ENCODE measurements at places on chromosomes 13 and 19.

GRCh38 chr19:46180701-46181387 lies 32.8 kb downstream of the IGFL2 start:
- DNase-seq, result no peak

DNA sequence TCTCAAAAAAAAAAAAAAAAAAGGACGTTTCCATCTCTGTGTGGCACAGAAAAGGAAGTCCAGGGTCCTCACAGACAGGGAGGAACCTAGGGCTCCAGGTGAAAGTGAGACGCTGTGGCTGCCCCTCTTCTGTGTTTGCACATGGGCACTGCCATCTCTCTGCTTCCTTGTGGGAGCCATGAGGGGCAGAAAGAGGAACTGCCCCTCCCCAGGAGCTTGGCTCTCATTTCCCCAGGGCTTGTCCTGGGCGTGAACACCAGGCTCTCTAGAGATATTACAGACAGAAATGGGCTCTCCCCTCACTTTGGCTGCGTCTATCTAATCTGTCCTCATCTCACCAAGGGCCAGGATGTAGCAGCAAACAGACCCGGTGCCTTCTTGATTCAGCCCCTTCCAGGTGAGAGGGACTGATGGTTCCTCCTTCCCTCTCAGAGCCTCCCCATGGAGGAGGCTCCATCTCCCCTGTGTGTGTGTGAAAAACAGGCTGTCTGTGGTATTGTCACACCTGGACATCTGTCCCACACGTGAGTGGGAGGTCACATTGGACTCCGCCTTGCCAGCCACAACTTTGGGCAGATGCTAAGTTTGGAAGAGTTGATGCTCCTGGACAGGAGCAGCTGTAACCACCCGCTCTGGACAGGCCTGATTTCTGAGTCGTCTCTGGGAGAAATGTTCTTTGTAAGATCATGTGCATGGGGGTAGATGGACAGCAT lies 840 bp upstream of the LILRA4 start:
- no peak for DNase-seq

GRCh38 chr13:76680112-76680511 lies 206.1 kb downstream of the KCTD12 start:
- DNase-seq, result no peak

- peak; percentile 32 for DNase-seq
Measured at GRCh38 chr19:57708641-57709361, at the start of gene ZNF154. ZNF154 (minus strand) TSS chr19:57709204; CDS start chr19:57708971, 233 bp downstream.

DNA sequence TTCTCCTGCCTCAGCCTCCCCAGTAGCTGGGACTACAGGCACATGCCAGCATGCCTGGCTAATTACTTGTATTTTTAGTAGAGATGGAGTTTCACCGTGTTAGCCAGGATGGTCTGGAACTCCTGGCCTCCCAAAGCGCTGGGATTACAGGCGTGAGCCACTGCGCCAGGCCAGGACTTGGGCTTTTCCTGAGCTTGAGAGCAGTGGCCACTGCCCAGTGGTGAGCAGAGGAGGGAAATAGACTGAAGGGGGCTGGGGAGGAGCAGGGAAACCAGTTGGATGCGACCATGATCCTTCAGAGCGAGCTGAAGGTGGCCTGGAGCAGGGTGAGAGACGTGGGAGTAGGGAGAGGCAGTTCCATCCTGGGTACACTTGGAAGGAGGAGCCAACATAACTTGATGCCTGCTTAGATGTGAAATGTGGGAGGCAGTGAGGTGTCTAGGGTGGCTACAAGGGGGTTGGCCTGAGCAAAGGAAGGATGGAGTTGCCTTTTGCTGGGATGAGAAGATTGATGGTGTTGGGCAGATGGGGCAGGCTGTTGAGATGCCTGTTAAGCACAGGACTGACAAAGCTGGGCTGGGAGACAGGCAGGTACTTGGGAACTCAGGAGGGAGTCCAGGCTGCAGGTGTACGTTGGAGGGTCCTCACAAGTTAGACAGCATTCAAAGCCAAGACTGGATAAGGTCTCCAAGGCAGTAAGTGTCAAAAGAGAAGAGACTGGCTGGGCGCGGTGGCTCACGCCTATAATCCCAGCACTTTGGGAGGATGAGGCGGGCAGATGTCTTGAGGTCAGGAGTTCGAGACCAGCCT lies 31.8 kb downstream of the KCTD15 start:
- no peak for DNase-seq

DNA sequence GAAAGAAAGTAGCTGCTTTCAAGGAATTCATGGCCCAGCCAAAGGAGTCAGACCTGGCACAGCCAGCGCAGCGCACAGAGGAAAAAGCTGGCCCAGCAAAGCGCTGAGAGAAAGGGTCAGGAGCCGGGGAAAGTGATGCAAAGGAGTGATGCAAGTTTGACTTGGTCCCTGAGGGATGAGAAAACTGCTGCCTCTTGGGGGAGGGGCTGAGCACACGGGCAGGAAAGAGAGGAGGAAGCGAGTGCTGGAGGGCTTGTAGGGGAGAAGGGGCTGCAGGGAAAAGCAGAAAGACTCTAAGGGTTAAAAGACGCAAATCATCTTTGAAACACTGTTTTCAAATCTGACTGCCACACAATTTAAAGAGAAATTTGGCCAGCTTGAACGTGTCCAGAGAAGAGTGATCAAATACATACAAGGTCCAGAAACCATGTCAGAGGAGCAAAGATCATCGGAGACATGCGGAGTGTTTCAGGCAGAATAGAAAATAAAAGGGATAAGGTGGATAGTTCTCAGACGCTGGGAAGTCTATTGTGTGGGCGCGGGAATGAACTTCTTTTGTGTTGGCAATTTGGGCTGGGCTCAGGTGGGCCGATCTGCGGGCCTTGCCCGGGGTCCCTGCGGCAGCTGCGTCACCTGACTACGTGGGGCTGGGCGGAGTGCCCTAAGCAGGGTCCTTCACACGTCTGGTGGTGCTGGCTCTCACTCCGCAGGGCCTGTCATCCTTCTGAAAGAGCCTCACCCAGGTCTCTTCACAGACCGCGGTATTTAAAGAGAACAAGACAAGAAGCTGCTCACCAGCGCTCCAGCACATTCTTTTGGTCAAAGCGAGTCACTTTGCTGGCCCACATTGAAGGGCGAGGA lies 18.1 kb downstream of the N4BP2L1 start:
- DNase-seq, result no peak

DNA sequence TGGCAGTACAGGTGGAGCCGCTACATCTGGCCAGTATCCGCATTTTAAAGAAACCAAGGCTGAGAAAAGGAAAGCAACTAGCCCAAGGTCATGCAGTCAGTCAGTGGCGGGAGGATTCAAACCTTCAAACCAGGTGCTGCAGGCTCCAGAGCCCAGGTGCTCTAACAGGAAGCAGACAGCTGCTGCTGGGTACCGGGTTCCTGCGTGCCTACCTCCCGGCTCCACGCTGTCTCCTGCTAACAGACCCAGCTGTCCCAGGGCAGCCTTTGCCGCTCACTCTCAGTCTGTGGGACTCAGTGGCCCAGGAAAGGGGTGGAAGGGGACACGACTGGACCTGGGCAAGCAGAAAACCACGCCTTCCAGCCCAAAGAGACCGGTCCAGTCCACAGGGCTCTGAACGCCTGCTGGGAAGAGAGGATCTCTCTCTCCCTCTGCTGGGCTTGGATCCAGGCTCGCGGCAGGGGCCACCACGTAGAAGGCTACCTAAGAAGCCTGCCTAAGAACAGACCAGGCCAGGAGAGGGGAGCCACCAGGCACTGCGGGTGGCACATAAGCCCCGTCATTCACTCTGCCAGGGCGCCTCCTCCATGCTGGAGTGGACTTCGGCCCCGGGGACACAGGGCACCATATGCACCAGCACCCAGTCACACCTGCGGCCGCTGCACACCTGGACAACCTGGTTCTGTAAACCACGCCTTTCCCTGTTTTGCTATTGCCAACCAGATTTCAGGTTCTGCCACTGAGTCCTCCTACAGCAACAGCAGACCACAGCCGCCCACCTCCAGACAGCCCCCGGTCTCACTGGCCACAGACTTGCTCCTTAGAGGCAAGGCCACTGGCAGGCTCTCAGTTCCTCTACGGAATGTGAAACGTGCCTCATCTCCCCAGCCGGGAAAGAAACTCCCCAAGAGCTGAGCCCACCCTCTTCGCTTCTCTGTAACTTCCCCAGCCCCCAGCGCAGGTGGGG lies 4.6 kb downstream of the DAPK3 start:
- no peak for DNase-seq

- no peak for DNase-seq
Measured at GRCh38 chr19:3225677-3226093, 1.2 kb downstream of the CELF5 start.

DNA sequence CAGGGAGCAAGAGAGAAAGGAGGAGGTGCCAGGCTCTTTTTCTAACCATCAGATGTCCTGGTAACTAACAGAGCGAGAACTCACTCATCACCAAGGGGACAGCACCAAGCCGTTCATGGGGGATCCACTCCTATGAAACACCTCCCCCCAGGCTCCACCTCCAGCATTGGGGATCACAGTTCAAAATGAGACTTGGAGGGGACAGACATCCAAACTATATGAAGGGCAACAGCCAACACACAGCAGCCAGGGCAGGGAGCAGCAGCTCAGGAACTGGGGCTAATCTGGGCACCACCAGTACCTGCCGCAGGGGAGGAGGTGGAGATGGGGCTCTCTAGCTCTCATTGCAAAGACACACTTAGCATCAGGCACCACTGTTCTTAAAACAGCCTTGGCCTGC lies 34.3 kb upstream of the VSTM2B start:
- DNase-seq, result no peak

DNA sequence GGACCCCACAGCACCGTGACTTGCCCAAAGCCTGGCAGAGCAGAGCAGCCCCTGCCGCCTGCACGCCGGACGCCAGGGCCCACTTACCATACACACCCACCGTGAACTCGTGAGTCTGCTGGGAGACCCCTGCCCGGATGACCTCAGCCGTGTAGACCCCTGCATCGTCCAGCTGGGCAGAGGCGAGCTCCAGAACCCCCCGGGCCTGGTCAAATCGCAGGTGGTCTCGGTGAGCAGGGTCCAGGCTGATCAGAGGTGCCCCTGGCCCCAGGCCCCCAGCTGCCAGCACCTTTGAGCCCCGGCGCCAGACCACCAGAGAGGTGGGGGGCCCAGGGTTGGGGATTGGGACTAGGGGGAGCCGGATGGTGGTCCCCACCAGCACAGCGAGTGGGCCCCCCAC lies 873 bp downstream of the VSIG10L start:
- no peak for DNase-seq

GRCh38 chr19:15934332-15935078 lies at the start of gene CYP4F11:
CYP4F11 (minus strand) TSS chr19:15934529; CDS start chr19:15934408, 121 bp downstream.
- no peak for DNase-seq

DNA sequence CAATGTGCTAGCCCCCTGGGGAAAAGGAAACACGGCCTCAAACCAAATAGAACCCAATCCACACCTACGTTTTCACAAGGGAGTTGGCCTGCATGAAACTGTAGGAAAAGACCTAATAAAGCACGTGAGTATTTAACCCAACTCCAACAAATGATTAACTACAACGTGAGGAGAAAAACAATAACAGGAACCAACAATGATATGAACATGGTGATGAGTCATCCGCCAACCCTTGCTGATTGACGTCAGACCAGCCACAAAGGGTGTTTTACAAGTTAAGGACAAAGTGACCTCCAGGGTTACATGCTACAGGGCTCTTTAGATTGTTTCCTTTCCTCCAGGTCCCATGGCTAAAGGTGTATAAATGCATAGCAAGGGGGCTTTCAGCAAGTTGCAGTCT lies 460.5 kb downstream of the COG6 start:
- no peak for DNase-seq

DNA sequence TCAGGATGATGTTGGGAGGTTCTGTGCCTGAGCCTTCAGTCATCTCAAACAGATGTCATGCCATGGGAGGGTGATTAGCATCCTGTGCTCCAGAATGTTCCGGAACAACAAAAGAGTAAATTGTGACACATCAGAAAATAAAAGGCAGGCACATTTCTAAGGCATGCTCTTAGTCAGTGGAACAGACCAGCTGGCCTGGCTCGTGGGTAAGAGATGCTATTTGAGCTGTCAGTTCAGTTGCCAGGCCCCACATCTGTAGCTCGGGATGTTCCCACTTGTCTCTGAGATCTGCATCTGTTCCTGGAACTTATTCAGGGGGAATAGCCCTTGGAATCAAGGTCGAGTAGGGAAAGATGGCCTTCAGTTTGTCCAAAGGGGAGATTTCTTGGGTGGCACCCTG lies 26.0 kb downstream of the OLFM4 start:
- DNase-seq, result no peak

DNA sequence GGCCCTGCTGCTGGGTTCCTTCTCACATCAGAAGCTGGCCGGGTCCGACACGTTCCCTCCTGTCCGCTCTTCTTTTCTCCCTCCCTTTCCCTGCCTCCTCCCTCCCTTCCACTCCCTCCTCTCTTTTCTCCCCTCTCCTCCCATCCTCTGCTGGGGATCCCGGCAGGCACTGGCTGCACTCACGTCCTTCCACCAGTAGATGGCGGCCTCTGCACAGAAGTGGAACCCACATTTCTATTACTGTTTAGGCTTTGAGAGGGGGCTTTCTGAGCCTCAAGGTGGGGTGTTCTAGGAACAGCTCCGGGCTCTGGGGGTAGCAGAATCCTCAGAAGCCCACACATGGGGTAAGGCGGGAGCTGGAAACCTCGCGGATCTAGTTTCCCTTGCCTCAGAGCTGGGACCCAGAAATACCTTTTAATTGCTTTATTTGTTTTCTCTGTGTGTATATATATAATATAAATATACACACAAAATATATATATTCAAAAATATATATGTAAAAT lies 294.2 kb downstream of the ZNF536 start:
- DNase-seq, result peak; percentile 7

DNA sequence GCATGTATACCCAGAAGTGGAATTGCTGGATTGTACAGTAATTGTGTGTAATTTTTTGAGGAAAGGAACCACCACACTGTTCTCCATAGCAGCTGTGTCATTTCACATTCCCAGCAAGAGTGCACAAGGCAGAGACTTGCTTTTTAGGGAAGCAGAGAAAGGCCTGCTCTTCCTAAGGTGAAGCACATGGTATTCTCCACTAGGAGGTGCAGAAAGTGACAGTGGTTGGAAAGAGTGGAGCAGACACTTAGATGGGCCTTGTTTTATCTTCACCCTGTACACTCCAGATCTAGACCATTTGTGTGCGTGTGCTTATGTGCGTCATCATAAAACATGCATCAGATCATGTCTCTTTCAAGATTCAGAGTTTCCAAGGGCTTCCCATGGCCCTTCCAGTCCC lies 35.0 kb downstream of the FAM124A start:
- DNase-seq, result no peak

GRCh38 chr19:55265173-55265572 lies 6.4 kb upstream of the PPP6R1 start:
- no peak for DNase-seq

DNA sequence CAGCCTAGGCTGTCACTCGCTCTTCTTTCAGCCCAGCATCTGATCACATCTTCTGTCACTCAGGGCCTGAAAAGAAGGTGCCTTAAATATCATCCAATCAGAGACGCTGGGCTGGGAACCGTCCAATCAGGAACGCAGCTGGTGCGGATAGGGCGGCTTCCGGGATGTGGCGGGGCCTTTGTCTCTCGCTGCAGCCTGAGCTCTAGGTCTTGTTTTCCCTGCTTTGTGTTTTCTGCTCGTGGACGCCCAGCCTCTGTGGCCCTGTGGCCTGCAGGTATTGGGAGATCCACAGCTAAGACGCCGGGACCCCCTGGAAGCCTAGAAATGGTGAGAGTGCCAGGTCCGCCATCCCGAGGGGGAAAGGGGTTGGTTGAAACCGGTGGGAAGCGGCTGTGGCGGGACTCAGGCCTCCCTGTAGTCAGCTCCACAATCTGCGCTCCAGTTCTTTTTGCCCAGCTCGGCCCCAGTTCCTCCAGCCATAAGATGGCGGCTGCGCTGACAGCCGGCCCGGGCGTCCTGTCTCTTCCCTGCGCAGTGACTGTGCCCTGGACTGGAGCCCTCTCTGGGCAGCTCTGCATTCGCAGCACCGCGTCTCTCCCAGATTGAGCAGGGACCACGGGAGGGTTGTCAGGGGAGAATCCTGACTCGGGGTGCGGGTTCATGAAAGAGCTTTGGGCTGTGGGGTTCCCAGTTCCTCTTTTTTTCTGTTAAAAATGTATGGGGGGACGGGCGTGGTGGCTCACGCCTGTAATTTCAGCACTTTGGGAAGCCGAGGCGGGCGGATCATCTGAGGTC lies at the start of gene ZNF85:
Gene ZNF85 (plus strand): TSS at position 175 of the 795 bp plus-strand sequence. CDS start 150 bp downstream, at position 325.
- DNase-seq, result peak; percentile 74

Measured in activated CD8-positive, alpha-beta memory T cell treated with anti-CD3 and anti-CD28 coated beads for 4 hours (primary cell).